ENCODE measurements at places on chromosomes 6 and 20. TPM values are rescaled to one million over a fixed set of nuclear protein-coding genes. Genes with fewer than 3 reads are reported as not detected.

DNA sequence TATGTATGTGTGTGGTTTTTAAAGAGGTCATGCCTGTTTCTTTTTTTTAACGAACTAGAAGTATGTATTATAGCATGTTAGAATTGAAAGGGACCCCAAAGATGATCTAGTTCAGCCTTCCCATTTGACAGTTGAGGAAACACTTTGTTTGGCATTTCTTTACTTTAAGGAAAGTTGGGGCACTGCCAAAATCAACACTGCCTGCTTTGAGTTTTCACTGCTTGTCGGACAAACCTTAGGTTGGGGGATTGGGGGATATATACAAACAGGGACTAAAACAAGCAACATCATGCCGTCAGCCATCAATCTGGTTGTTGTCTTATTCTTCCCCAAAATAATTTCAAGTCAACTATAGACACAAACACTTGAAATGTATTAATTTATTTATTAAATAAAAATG, 14.1 kb upstream of the CALHM6 start:
- DNase-seq: no peak

- DNase-seq: no peak
Measured at GRCh38 chr20:38987777-38988176, 25.6 kb downstream of the DHX35 start.

DNA sequence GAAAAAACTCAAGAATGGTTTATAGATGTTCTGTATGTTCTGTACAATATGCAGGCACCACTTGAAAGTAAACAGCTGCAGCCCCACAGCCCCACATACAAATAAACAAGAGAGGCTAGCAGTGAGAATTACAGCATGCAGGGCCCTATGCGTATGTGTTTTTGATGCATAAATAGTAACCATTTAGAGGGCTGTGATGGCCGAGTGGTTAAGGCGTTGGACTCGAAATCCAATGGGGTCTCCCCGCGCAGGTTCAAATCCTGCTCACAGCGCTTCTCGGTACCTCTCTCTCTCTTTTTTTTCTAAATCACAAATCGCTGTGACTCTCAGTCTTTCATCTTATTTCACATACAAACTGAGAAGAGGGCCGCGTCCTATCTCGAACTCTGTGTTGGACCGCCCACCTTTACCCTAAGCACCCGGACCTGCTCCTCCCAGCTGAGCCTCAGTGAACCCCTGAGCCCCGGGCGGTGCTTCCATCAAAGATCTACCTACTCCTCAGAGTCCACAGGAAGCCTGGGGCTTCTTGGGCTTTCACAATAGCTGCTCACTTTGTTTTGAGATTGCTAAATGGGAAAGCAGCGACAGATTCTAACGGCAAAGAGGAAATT, 37.7 kb upstream of the PRSS16 start:
- DNase-seq: no peak

DNA sequence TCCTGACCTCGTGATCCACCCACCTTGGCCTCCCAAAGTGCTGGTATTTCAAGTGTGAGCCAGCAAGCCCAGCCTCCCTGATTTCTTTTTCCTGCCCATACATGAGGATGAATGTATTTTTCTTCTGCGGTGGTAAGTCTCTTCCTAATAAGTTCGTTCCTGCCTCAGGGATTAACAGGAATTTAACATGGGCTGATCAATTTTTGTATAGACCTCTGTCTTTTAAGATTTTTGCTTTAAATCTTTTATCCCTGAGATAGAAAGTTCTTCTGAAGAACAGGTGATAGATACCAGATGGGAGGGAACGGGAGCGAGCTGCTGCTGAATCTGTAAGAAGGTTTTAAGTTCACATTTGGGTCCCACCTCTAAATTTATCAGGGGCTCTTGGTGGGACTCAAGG, 7.0 kb upstream of the ZNFX1 start:
- DNase-seq: no peak

- DNase-seq: no peak
Measured at GRCh38 chr6:78482801-78483552, 384.4 kb upstream of the IRAK1BP1 start.

- no peak for DNase-seq
Measured at GRCh38 chr20:4546342-4546741, 175.4 kb upstream of the PRND start.

DNA sequence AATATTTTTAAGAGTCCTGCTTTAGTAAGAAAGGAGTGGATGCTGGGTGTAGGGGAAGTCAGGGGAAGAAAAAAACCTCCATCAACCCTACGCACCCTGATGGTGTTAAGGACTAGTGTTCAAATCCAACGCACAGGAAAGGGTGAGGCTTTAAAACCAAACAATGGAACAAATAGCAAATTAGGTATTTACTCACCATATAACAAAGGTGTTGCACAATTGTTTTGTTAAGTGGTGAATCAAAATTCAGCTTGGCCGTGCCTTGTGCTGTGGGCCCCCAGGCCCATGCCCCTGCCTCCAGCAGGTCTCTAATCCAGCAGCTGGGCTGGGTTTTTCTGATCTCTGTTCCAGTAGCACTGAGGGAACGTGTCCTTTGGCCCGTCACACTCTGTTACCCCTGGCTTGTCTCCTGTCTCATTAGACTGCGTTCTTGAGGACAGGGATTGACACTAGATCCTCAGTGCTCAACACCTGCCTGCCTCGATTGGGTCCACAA, 11.8 kb downstream of the FAM83D start:
- no peak for DNase-seq

DNA sequence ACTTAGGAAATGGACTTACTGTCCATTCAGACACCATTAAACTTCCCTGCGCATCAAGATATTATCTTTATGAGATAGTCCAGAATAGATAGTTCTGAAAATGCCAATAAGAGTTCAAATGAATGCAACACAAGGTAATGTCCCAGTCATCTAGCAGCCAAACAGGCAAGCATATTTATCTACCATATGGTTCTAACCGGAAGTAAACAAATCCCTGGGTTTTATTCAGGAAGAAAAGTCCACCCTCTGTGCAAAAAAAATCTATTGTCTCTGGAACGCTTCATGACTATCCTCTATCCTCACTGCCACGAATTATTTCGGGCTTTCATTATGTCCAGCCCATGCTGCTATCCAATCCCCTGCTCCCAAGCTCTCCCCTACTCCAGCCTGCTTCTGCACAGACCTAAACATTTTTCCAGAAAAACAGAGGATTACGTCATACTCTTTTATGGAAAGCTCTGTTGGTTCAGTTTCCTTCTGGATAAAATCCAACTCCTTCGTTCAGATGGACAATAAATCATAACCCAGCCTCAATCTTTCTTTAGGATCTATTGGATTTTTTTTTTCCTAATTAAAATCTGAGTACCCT, 11.4 kb downstream of the PPIL6 start:
- no peak for DNase-seq

DNA sequence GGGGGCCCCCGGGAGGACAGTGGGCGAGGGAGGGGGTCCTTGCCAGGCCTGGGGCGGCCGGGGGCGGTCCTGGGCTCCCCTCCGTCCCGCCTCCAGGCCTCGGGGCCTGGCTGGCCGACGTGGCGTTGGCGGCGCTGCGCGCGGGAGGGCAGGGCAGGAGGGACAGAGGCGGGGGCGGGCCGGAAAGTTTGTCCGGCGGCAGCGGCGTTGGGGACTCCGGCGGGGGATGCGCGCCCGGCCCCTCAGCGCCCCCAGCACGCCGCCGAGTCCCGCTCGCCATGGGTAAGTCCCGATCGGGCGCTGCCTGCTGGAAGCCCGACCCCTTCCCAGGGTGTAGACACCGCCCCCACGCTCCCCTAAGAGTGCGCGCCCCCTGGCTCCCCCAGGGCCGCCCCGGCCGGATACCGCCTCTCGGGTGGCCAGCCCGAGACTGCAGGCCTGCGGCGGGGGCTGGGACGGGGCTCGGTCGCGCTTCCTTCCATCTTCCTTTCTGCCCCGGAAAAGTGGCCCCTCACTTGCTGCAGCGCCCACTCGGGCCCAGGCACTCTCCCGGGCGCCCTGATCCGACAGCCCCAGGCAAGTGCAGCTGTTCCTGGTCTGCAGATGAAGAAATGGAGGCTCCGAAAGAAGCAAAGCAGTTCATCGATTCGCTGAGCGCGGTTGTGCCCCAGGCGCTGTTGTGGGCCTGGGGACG, at the start of gene SLC2A10:
TSS of gene SLC2A10 (plus strand) at position 191 of the 694 bp plus-strand sequence. CDS start at position 279, 88 bp downstream.
- DNase-seq: peak; percentile 38

KIF25 gene
- not detected for total RNA-seq

EGFL8 gene
- 108 TPM for total RNA-seq

PREX1 gene
- 50.7 TPM for total RNA-seq

PTK7 gene
- total RNA-seq: 1.5 TPM

PDE10A gene
- 6.6 TPM for total RNA-seq

Data from tibial nerve (tissue), 4 donors.